Erythroblast (primary cell): ENCODE measurements at places on chromosomes 7 and 10.
A peak's percentile ranks its signal among the peaks of the same experiment; 100 is the strongest.

GRCh38 chr10:78980354-78980753 lies 88.4 kb upstream of the ZMIZ1 start:
- no peak for DNase-seq

- DNase-seq, result no peak
Measured at GRCh38 chr7:80187279-80187678, 52.6 kb downstream of the GNAI1 start.

GRCh38 chr10:8071006-8071405 lies 16.5 kb downstream of the GATA3 start:
- no peak for DNase-seq

DNA sequence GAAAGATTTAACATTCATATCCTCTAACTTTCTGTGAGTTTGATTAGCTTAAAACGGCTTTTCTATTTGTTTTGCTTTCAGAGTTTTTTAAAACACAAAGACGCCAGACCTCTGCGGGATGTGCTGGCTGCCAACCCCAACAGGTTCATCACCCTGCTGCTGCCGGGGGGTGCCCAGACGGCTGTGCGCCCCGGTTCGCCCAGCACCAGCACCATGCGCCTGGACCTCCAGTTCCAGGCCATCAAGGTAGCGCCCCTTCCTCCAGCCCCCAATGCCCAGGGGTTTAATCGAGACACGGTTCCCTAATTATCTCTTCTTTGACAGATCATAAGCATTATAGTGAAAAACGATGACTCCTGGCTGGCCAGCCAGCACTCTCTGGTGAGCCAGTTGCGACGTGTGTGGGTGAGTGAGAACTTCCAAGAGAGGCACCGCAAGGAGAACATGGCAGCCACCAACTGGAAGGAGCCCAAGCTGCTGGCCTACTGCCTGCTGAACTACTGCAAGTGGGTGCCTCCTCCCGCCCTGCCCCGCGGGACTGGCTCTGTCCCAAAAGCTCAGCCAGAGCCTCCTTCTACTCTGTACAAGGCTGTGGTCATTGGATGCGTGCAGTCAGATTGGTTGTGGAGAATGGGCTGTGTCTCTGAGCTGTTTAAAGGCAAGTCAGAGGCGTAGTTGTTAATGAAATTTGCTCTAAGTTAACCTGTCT lies 71.2 kb downstream of the TRRAP start:
- DNase-seq, result no peak

DNA sequence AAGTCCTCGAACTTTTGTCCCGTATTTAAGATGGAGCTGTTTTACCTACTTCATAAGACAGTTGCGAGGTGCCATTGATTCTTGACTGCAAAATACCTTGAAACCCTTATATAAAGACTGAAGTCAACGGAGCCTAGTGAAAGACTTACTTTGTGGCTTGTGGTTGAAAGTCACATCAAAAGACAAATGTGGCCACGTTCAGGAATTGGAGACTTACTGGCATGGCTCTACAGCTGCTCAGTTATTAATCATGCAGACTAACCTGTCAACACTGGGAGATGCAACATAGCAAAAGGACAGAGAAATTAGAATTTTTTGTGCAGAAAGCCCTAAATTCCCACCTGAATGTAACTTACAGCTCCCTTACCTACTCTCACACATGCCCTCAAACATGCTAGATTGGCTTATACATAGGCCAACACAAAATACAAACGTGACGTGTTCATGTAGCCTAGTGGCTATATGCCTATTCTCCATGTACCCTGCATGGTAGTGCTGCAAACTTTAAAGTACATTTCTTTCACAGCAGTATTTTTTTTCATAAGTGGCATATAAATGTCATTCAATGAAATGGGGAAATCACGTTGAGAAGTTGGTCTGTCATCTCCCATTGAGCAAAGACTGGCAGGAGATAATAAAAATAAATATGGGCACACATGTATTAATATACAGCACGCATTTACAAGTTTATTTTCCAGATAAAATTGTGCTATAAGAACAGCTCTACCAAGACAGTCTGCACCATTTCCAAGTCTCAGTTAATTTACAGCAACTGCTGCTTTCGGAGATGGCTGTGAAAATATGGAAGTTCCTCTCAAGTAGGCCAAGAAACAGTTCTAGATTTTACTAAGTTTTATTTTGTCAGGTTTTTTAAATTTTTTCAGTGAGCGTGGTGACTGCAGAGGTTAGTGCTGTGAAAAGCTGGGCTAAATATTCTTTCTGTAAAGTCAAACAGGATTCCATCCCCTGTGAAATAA lies 170.4 kb upstream of the C7orf33 start:
- DNase-seq, result no peak

- DNase-seq, result no peak
Measured at GRCh38 chr7:81014266-81014665, 95.4 kb upstream of the SEMA3C start.

DNA sequence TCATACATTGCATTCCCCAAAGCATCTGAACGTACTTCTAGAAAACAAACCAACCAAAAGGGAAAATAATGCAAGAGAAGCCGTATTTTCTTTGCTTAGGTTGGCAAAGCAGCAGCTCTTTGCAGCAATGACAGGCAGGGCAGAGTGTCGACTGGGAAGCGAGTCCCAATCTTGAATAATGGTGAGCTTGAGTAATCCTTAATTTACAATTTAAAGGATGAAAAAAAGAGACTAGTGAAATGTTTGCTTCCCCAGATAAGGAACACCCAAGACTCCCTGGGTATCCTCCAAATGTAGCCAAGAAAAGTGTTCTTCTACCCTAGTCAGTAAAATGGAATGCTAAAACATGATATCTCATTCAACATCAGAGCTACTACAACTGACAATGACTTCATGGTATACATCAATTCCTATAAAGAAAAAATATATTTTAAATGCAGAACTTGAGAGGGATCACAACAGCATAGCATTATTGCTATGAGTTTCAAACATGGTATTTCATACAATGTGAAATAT lies 32.0 kb downstream of the GPAM start:
- no peak for DNase-seq

DNA sequence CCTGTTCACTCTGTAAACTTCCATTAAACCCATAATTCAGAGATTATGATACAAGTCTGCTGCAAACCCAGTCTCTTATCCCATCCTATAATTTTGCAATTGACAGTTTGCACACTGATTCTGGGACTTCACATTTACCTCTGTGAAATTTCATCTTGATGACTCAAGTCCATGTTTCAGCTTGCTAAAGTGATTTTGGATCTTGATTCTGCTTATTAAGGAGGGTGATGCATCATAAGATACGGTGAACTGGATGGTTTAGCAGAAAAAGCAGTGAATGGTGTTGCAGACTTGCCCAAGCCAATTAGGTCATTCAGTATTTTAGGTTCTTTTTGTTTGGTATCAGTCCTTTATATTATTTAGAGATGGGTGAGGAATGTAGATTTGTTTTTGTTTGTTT lies 125.5 kb upstream of the PODXL start:
- DNase-seq, result no peak

GRCh38 chr10:130959752-130960195 lies 351.7 kb downstream of the TCERG1L start:
- no peak for DNase-seq

- peak; percentile 88 for DNase-seq
Measured at GRCh38 chr7:27130540-27131389, at the start of gene HOXA4. TSS of gene HOXA4 (minus strand) at chr7:27130757. CDS start at chr7:27130733, 24 bp downstream.

GRCh38 chr7:1028775-1029636 lies 15.3 kb upstream of the GPR146 start:
- peak; percentile 89 for DNase-seq

DNA sequence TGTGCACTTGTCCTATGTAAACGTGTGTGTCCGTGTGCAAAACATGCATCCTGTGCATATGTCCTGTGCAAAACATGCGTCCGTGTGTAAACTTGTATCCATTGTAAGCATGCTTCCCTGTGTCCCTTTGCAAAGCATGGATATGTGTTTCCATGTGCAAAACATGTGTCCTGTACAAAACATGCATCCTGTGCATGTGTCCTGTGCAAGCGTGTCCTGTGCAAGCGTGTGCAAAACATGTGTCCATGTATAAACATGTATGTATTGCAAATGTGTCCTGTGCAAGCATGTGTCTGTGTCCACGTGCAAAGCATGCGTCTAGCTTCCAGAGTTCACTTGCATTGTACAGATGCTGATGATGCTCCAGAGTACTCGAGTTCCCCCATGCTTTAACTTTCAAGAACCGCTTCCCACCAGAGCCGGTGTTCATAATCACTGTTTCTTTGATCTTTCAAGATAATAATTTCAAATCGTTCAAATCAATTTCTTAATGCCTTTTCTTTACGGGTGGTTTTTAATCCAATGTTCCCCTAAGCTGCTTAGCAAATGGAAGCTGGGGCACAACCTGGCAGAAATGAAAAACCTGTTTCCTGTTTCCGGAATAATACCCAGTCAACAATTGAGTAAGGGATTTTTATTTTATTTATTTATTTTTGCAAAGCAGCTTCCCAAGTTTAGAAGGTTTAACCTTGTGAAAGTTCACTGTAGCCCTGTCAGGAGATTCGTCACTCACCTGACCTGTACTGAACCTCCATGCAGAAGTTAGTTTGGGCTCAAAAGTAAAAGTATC lies 641 bp upstream of the ASB13 start:
- peak; percentile 45 for DNase-seq

DNA sequence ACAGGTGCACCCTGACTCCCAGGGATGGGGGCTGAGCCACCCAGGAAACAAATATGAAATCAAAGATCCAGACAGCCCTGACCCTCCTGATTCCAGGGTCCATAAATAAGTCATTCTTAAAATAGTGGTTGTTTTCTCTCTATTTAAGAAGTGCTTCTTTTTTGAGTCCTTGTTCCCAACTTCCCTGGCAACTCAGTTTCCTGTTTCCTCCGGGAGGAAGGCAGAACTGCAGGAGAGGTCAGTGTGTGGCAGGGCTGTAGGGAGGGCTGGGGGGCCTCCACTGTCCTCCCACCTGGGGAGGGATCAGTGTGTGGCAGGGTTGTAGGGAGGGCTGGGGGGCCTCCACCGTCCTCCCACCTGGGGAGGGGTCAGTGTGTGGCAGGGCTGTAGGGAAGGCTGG lies 88.7 kb upstream of the PDGFA start:
- DNase-seq, result no peak

GRCh38 chr7:132783824-132784223 lies 207.6 kb upstream of the PLXNA4 start:
- no peak for DNase-seq

DNA sequence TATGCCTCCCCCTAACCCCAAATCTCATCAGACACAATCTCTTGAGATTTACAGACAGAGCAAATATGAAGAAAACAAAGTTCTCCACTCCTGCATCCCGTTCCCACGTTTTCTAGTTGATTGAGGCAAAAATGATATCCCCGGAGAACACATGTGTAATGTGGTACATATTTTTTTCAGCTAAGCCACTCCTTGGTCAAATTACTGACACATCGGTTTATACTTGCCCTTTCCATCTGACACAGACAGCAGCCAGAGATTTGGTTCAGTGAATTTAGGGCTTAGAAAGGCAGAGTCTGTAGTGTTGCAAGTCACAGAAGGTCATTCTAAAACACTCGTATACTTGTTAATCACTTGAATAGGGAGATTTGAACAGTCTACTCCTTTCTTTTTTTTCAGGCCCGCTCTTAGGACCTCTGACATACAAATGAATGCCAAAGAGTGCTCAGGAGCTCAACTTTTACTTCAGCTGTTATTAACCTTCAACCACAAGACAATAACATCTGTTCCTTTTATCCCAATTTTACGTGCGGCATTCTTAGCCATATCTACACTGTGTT lies 1.8 kb upstream of the DDX50 start:
- DNase-seq, result no peak

DNA sequence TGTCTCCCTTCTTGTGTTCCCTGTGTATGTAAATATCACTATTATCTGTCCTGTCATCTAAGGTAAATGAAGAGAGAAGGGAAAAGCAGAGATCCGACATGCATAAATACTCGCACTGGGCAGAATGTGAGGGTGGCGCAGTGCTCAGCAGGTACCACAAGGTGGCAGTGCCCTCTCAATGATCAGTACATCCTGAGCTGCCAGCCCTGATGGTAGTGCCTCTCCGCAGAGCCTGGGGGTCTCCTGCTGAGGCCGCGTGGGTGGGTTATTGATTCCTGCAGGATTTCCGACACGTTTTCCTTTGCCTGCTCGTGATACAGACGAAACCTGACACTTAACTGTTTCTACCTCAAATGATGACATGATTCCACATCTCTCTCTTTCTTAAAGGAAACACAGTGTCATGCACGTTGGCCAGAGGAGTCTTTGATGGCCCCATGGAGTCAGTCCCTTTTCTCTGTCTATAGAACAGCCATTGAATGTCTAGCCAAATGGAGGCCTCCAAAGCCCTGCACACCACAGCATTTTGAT lies 19.8 kb downstream of the RGR start:
- peak; percentile 37 for DNase-seq

DNA sequence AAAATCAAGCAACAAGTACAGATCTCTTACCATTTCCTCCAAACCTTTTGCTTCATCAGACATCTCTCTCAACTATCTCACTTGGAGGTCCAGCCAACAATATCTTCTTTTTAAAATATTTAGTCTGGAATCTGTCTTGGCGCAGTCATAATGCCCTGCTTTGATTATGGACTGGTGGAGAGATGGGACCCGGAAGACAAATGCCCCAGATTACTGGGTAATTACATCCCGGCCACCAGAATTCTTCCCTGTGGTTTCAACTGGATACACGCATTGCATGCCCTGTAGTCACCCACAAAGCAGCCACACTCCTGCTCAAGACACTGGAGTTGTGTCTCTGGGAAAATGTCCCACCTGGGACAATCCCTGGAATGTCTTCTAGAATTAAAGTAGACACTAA lies 65.5 kb downstream of the BPGM start:
- no peak for DNase-seq

GRCh38 chr7:152344253-152344652 lies 91.5 kb downstream of the KMT2C start:
- no peak for DNase-seq

DNA sequence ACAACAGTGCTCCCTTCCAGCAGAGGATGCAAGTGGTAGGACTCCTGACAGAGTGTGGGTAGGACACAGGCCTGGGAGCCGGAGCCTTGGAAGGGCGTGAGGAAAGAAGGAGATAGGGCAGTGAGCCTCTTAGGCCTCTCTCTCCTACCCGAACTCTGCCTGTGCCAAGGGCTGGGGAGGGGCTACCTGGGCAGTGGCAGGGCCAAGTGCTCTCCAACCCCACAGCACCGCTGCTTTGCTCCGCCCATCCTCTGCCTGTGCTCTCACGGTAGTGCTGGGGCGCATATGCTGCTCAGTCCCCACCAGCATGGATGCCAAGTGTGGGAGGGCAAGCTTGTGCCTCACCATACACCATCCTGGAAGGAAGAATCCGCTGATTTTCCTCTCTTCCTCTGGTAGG lies 7.5 kb downstream of the FAM131B start:
- DNase-seq, result no peak

DNA sequence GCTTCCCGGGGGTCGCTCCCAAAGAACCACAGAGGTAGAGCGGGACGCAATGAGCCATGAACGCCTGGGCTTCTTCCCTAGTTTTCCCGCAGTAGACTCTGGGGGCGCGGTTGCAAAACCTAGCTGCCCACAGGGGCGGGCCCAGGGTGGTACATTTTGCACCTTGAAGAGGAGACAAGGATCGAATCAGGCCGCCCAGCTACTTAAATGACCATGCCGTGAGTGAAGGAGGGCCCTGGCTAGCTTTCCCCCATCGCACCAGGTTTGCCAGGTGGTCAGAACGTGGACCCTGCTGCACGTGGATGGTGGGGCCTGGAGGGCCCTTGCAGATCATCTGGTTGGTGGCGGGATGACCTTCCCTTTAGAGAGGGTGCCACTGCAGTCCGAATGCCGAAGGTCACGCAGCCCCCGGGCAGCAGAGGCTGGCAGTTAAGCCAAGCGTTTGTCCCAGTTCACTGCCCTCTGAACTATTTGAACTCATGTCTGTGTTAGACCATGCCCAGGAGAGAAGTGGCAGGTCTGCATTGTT lies 604 bp upstream of the SHTN1 start:
- DNase-seq, result no peak

GRCh38 chr7:2116989-2117591 lies 115.7 kb downstream of the MAD1L1 start:
- DNase-seq, result peak; percentile 26
